Effector memory CD8-positive, alpha-beta T cell (primary cell): ENCODE measurements at places on chromosomes 6 and 20.

- no peak for DNase-seq
These were observed 105.2 kb upstream of the ASF1A start for GRCh38 chr6:118788702-118789101.

DNA sequence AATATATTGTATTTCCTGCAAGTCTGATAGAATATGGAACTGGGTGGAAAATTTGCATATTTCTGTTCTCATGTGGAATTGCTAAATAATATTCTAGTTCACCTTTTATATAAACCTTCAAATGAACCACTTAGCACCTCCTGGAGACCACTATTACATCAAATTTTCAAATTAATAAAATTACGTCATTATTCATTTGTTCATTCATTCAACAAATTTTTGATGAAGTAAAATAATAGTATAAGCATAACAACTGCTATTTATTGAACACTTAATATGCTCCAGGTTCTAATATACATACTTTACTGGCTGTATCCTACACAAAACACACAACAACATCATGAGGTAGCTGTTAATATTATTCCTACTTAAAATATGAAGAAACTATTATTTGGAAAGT, 215.1 kb downstream of the KCNQ5 start:
- no peak for DNase-seq

- DNase-seq: no peak
These were observed 25.0 kb downstream of the MYH7B start for GRCh38 chr20:34980543-34981233.

DNA sequence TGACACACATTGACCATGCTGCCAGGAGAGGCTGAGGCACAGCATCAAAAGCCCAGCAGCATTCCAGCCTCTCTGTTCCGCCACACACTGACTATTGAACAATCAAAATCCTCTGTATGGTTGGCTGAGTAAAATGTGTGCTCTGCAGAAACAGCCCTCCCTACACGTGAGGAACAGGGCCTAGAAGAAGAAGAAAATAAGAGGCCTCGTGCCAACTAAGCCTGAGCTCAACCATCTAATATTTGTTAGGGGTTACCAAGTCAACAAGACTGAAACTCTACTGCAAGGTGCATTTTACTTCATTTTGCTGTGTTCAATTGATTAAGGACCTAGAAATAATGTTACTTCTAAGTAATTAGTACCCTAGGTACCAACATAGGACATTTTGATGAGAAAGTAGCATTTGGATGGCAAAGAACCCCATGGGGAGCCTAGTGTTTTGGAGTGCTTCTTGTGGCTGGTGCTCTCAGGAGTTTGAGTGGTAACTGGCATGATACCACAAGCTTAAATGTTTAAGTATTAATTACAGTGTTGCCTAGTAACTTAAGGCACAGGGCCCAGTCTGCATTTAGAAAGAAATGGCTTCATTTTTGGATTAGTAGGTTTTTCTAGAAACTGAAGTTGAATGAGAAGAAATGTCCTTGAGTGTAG, 146.6 kb upstream of the PLN start:
- no peak for DNase-seq
